ENCODE measurements at places on chromosomes 2 and 18. TPM values are rescaled to one million over a fixed set of nuclear protein-coding genes. Genes with fewer than 3 reads are reported as not detected.

- no peak for DNase-seq
Observed at GRCh38 chr18:58015065-58015780, 28.8 kb upstream of the NEDD4L start.

Gene AMMECR1L
- total RNA-seq = 7.9 TPM

GRCh38 chr18:78032574-78032973 lies 782.9 kb downstream of the GALR1 start:
- DNase-seq = no peak

Gene ITPRIPL1
- 0.83 TPM for total RNA-seq

Gene BMPR2
- total RNA-seq = 18.9 TPM

Gene SEPTIN10
- 77.4 TPM for total RNA-seq
